ENCODE measurements at places on chromosomes 4 and X. TPM values are rescaled to one million over a fixed set of nuclear protein-coding genes. Genes with fewer than 3 reads are reported as not detected.

DNA sequence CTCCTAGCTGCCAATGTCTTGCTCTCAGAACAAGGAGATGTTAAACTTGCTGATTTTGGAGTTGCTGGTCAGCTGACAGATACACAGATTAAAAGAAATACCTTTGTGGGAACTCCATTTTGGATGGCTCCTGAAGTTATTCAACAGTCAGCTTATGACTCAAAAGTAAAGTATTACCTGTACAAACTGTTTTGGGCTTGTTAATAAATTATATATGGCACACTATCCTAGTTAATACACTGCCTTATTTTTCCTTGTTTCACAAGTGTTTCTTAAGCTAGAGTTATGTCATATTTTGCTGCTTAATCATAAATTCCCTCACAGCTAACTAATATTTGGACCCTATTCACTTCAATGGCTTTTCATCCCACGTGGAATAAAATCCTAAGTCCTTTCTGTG is 45.3 kb downstream of the STK26 start:
- DNase-seq, result no peak

- DNase-seq, result no peak
Observed at GRCh38 chr4:130333241-130333759, 1237.3 kb downstream of the C4orf33 start.

DNA sequence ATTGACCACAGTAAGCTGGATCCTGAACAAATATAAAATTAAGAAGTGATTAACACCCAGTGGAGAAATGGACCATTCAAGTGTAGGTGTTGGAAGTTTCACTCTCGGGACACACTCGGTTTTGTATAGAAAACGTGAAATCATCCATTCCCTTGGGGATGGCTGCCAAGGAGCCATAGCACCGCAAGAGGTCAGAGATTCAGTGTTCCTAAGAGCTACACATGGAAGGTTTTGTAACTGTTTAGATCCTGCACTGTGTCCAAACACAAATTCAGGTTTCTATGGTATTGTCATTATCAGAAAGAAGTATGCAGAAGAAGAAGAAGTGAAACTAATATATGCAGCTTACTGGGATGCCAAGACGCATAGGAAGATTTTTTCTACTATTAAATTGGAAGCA is 281.0 kb downstream of the LDB2 start:
- DNase-seq, result no peak

- no peak for DNase-seq
Observed at GRCh38 chr4:23023121-23023520, 330.4 kb downstream of the GBA3 start.

GRCh38 chr4:5968246-5968645 is 50.0 kb downstream of the C4orf50 start:
- DNase-seq, result no peak

DNA sequence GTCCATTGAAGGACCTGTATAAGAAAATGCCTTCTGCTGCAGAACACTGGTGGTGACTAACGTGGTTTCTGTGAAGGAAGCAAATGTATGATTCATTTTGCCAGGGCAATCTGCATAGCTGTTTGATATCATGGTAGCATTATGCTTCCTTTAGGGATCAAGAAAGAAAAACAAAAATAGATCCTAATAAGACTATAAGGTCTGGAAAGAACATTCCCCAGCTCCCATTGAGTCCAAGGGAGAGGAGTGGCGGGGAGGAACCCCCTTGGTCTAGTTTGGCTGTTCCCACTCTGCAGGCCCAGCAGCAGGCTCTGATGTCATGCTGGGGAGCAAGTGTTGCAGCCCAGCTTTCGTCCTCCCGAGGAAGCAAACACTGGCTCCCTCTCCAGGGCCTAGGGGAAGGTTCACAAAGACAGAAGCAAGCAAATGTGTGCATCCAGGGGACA is 154.5 kb upstream of the GALNT7 start:
- peak; percentile 30 for DNase-seq

DNA sequence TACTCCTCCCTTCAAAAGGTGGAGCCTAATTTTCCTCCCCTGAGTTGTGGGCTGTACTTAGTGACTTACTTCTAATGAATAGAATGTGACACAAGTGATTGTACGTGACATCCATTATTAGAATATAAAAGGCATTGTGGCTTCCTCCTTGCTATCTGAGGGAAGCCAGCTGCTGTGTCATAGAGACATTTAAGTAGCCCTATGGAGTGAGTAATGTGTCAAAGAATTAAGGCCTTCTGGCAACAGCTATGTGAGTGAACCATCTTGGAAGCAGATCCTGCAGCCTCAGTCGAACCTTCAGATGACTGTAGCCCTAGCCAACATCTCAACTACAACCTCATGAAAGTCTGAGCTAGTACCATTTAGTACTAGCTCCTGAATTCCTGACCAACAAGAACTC is 76.1 kb downstream of the BCOR start:
- no peak for DNase-seq

DNA sequence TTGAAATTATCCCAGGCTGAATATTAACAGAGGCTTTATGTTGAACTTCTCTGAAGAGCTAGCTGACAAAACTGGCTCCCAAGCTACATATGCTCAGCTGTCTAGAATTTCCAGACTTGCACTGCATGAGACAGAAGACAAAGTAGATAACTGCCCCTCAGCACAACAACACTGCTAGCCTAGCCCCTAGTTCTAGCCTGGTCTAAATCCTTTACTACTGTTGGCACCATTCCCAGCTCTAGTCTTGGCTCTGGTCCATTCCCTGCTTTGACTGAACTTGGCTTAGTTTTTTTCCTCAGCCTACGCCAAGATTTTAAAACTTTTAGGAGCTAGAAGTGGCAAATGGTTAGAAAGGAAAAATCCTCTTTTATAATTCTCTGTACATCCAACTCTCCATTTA is 7.6 kb upstream of the OPHN1 start:
- peak; percentile 78 for DNase-seq

The ASB12 gene
- 2.3 TPM for total RNA-seq

DNA sequence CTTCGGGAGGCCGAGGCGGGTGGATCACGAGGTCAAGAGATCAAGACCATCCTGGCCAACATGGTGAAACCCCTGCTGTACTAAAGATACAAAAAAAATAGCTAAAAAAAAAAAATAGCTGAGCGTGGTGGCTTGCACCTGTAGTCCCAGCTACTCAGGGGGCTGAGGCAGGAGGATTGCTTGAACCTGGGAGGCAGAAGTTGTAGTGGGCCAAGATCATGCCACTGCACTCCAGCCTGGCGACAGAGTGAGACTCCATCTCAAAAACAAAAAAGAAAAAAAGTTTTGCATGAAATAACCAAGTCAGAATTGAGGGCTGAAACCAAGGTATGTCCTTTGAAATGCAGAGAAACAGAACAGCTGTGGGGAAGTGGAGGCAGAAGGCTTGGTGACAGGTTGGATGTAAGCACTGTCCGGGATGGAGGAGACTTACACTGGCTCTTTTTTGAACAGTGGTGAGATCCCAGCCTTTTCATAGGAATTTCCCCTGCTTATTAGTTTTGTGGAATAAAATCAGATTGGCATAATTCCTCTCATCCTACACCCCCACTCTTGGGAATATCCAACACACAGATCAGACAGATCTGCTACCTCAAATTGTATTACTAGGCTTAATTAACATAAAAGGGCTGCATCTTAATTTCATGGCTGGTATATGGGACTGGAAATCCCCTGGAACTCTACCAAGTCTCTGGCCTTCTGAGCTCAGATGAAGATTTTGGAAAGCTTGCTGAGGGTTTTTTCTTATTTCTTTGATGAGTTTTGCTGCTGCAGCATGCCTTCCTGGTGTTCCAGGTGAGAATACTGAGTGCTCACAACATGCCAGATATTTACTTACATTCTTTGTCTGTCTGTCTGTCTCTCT is 18.8 kb upstream of the C4orf36 start:
- DNase-seq, result no peak

DNA sequence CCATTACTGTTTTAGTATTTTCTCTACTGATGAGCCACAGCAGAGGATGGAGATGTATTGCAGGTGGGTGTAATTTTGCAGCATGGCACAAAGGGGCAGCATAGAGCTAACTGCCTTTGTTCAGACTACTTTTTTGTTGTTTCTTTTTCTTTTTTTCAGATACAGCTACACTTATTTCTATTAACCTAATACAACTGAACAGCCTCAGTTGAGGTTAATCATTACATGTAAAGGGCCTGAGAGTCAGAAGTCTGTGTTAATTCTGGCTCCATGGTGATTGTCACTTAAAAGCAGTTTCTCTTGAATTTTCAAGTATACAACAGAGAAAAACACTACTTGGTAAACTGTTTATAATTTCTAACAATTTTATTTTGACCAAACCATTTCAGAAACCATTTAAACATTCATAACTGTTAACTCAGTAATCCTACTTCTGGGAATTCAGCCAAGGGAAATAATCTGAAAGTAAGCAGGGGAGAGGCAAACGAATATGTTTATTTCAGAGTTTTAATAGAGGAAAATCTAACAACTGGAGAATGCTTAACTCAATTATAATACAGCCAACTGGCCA is 13.9 kb upstream of the PPEF2 start:
- no peak for DNase-seq

GRCh38 chr4:169902658-169903345 is 123.4 kb downstream of the MFAP3L start:
- DNase-seq, result no peak

The ZCCHC4 gene
- total RNA-seq, result 9.1 TPM

- no peak for DNase-seq
Observed at GRCh38 chr4:183599284-183599683, 59.7 kb downstream of the RWDD4 start.

The USP51 gene
- 1.9 TPM for total RNA-seq

DNA sequence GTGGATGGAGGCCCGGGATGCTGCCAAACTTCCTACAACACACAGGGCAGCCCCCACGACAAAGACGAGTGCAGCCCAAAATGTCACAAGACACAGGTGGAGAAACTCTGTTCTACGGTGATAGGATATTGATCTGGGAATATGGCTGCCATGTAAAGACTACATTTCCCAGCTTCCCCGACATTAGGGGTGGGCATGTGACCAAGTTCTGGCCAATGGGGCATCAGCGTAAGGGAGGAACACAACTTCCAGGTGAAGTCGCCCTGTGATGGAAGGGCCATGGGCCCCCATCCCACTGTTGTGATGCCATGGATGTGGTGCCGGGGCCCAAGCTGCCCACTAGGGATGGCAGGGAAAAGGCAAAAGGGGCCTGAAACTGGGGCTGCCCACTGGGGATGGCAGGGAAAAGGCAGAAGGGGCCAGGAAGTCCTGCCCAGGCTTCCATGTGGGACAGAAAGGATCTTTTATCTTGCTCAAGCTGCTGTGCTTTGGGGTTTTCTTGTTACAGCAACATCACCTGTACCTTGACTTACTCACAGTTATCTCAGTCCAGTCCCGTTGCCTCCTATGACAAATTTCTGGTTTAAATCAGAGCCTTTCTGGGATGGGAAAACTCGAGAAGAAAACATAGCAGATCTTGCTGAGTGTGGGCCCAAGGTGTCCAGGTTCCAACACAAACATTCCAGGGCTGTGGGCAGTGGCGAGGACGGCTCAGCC is 9.7 kb upstream of the ADRA2C start:
- DNase-seq, result no peak

The MAGEA2 gene
- not detected for total RNA-seq

The ZMAT1 gene
- 6.3 TPM for total RNA-seq

DNA sequence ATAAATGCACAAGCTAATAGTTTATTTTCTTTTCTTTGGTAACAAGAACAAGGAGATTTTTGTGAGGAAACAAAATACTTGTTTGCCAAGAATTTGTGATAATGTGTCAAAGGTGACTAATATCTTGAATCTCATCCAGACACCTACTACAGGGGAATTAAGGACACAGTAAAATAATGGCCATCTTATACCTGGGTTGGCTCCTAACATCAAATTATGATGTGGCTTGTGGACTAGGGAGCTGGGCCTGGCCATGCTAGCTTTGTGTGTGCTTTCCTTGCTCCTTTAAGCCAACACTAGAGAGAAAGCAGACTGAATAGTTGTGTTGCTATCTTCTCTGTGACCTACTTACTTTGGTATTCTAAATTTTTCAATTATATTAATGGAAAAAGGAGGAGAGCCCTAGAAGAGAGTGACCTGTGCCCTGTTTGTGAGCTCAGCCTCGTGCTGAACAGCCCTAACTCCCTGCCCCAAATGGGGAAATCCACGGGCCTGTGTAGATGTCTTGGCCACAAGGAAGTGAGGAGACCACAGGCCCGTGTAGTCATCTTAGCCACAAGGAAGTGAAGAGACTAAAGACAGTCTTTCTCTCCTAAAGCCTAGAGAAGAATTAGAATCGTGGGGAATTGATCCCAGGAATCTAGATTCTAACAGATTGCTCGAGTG is 23.3 kb downstream of the ARHGAP24 start:
- DNase-seq, result peak; percentile 61

The TMEM31 gene
- total RNA-seq, result not detected

DNA sequence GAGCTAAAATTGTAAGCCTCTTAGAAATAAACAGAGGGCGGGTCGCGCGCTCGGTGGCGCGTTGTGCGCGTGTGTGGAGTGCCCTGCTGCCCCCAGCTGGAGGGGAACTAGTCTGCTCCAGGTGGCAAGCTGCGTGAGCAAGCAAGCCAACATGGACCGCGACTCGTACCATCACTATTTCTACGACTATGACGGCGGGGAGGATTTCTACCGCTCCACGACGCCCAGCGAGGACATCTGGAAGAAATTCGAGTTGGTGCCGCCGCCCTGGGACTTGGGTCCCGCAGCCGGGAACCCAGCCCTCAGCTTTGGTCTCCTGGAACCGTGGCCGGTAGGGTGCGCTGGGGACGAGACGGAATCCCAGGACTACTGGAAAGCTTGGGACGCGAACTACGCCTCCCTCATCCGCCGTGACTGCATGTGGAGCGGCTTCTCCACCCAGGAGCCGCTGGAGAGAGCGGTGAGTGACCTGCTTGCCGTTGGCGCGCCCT is 66.1 kb downstream of the DNAAF6 start:
- DNase-seq, result no peak

DNA sequence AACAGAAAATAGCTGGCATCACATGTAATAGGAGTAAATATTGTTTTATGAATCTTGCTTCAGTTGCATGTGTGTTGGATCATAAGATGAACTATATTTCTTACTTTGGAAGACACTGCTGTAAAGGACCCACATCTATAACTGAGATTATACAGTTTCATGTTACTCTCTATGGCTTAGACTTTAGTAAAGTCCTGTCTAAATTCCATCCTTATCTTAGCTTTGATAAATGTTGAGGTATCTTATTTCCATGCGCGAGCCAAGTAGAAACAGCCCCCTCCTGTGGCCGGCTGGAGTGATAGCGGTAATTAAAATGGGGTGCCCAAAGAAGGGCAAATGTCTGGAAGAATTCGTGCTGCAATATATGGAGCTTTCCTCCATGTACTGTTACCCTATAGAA is 43.0 kb downstream of the CCDC158 start:
- no peak for DNase-seq

GRCh38 chr4:22595684-22596083 is 79.8 kb upstream of the ADGRA3 start:
- no peak for DNase-seq

- no peak for DNase-seq
Observed at GRCh38 chr4:24103434-24104157, 213.7 kb upstream of the PPARGC1A start.

DNA sequence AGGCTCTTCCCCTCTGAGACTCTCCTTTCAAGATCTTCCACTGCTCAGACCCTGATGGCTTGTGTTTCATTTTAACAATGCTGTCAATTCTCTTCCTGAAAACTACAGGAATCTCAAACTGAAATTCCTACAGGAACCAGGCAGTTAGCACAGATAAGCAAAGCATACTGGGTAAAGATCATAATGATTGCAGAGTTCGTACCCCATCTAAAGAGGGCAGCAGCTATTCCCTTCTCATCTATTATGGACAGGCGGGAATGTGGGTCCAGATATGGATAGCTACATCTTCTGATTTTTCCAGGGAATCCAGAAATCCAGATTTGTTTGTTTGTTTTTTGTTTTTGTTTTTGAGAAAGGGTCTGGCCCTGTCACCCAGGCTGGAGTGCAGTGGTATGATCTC is 83.8 kb downstream of the STARD8 start:
- DNase-seq, result no peak
